ELR (cell line): ENCODE measurements at places on chromosomes 12 and 14.

DNA sequence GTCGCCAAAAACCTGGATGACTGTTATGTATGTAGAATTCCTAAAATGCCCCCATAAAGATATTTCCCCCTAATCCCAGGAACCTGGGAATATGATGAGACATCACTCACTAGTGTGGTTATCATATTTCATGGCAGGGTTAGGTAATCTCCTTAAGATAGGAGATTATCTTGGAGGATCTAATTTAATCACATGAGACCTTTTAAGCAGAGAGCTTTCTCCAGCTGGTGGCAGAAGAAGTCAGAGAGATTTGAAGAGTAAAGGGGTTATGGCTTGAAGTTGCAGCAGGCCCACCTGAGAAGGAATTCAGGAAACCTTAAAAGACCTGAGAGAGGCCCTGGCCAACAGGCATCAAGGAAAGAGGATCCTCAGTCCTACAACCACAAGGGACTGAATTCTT lies 53.6 kb downstream of the DYRK2 start:
- no peak for DNase-seq

DNA sequence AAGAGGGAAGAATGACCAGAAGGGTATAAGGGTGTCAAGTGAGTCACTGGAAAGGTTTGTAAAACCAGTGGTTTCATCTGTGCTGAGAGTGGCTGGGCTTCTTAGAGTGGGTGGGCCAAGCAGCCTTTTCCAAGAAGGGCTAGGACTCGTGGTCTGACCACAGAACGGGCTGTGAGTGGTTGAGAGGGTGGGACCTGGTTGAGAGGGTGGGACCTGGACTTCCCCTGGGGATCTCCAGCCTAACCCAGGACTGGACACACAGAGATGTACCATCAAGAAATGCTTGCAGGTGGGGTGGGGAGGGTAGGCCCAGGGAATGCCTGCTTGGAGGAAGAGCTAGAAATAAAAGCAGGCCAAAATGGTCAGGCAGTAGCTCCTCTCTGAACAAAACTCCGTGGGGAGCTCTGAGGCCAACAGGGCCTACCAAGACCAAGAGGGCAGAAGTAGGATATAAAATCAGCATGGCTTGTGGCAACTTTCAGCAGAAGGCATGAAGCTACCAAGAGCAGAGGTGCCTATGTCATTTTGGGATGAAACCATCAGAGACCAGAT lies 140.5 kb downstream of the FOXN3 start:
- peak; percentile 20 for DNase-seq

DNA sequence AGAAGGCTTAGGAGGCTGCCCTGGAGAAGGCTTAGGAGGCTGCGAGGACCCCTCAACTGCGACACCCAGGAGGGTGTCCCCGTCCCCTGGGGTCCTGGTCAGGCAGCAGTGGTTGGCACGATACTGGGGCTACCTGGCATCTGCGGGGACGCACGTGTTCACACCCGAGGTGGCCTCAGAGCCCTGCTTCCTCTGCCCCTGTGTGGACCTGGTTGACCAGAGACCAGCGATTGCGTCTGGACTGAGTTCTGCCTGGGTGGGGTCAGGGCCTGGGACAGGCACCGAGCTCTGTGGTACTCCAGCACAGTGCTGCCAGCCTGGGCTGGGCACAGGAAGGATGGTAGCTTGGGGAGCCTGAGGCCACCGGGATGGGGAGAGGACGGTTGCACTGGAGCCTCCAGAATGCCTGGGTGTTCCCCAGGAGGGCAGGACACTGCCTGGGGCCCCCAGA lies 735 bp downstream of the ASPG start:
- DNase-seq = no peak

- DNase-seq = no peak
These were observed 110.5 kb upstream of the FUT8 start for GRCh38 chr14:65301862-65302539.

DNA sequence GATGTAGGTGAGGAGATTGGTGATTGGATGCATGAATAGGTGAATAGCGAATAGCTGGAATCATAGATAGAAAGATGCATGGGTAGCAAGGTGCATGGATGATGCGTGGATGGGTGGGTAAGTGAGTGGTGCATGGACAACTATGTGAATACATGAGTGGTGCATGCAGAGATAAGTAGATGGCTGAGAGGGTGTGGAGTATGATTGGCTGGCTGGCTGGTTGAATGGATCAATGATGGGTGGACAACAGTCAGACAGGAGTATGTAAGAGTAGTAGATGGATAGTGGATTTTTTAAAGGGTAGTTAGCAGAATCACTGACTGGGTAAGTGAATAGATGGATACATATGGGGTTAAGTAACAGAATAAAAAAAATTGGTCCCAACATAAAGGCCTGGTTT lies 33.9 kb downstream of the SERPINA3 start:
- no peak for DNase-seq

- DNase-seq = no peak
These were observed 3.7 kb downstream of the DHRS7 start for GRCh38 chr14:60161196-60162107.

DNA sequence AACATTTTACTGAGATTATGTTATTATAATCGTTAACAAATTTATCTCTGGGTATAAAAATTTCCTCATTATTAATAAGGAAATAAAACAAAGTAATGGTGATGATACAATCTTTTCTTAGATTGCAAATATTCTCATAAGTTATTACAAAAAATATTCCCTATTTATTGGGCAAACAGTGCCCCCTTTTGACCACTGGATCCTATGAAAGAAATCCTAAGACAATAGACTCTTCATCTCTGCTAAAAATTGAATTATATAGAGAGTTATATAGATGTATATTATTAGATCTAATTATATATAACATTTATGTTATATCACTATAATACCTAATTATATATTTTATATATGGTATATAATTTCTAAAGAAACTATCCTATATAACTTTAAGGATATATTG lies 94.2 kb upstream of the FGD4 start:
- DNase-seq = no peak

DNA sequence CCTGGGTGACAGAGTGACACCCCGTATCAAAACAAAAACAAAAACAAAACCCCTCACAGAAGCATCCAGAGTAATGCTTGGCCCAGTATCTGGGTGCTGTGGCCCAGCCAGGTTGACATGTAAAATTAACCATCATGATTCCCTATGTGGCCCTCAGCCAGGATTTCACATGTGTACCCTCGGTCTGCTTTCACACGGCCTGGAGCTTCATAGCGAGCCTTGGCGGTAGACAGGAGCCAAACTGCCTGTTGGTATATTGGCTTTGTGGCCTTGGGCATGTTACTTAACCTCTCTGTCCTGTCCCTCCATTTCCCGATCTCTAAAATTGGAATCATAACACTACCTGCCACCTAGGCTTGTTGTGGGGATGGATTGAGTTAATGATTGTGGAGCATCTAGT lies 65.5 kb downstream of the ADCK1 start:
- no peak for DNase-seq

DNA sequence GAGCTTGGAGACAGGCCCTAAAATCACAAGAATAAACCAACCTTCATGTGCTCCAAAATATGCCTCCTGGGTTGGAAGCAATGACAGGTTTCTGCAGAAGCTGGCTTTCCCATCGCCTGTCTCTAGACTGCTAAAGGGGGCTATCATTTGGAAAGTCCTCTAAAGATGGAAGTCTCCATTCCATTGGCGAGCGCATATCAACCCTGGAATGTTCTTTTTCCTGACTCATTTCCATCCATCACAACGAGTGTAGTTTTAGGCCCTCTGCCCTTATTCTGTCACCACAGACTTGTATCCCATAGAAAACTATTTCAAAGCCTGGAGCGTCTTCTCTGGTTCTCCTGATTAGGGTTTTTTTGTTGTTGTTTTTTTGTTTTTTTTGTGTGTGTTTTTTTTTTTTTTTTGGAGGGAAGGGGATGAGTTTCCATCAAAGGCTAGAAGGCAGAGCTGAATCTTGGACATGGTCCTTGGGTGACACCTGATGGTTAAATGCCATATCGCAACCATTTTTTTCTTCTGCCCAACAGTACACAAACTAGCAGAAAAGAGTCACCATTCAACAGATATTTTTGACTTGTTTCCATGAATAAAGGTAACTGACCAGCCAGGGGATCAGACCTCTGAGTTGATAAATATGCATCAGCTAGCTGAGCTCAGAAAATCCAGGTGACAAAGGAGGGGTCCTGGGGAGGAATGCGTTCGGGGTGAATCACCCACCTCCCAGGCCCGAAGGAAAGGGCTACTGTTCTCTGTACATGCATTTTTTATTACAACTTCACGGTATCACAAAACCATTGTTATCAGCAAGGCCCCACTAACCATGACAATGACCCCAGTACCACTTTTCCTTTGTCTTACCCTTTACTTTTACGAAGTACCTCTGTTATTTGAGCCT lies 40.5 kb downstream of the KCNA5 start:
- DNase-seq = peak; percentile 69

DNA sequence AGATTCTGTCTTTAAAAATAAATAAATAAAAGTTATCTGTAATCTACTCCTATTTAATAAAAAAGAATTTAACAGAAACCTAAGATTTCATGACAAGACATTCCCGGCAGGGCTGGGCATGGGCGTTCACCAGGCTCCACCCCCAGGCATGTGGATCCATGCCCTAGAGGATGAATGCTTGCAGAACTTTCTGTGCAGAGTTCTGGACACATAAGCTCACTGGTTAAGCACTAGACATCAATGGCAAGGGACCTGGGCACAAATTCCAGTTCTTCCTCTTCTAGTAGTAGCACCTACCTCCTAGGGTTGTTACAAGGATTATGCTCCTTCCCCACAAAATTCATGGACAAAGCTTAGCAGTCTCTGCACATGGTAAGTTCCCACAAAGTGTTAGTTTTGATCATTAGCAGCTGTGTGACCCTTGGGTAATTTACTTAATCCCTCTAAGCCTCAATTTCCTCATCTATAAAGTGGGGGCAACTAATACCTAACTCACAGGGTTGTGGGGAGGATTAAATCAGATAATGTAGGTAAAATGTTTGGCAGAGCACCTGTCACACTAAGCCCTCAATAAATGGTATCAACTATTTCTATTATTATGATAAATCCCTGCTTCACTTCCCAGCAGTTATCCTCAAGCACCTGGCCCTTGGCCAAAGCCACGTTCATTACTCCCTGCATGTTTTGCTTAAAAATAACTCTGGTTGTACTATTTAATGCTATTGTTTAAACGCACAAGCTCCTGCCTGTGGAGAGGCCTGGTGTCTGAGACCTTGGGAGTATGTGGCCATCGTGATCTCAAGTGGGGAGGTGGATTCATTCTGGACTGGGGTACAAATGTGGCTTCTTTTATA lies 9.8 kb downstream of the GALNT6 start:
- DNase-seq = no peak

- DNase-seq = no peak
These were observed 2.2 kb downstream of the GPR132 start for GRCh38 chr14:105063056-105063455.

DNA sequence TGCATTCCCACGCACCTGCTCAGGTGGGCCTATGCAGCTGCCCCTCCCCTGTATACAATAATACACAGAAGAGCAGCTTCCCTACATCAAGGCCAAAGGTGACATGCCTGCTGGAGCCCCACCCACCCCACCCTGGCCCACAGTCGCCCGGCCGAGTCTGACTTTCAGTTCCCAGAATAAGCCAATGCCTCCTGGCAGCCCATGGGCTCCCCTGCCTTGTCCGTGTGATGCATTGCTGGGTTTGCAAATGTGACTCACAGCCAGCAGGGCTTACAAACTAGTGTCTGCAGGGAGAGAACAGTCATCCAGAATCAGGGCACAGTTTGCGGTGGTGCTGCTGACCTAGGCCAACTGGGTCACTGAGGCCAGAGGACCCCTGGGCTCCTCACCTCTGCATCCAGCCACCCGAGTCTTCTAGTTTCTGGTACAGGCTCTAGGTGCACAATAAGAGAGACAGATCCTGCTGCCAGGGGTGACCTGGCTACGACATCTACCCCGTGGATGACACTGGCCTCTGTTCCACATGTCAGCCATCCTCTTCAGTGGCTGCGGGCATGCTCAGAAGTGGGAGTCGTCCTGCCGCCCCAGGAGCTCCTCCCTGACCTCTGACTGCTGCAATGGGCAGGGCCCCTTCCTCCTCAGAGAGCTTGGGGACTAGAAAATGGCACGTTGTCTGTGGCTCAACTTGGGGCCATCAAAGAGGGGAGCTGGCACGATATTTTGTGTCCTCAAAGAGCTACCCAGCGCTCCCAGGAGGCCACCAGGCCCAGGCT lies 84.5 kb downstream of the CHGA start:
- DNase-seq = peak; percentile 80

GRCh38 chr14:23356662-23357061 lies 4.0 kb upstream of the SLC22A17 start:
- DNase-seq = no peak

GRCh38 chr14:77009014-77009413 lies 19.5 kb downstream of the IRF2BPL start:
- no peak for DNase-seq

- no peak for DNase-seq
These were observed 27.5 kb downstream of the BEST3 start for GRCh38 chr12:69671597-69671996.

DNA sequence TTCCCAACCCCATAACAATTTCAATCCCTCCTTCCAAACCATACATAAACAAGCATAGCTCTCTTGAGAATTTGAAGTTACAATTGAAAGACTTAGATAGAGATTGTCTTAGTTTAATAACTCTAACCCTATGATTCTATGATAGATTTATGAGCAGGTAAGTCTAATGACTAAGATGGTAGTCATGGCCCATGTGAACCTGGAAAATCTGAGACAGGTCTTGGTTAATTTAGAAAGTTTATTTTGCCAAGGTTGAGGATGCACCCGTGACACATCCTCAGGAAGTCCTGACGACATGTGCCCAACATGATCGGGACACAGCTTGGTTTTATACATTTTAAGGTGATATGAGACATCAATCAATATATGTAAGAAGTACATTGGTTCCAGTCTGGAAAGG lies 248.8 kb downstream of the KCNH5 start:
- DNase-seq = no peak

GRCh38 chr12:19482551-19483109 lies 43.3 kb downstream of the AEBP2 start:
- DNase-seq = no peak

DNA sequence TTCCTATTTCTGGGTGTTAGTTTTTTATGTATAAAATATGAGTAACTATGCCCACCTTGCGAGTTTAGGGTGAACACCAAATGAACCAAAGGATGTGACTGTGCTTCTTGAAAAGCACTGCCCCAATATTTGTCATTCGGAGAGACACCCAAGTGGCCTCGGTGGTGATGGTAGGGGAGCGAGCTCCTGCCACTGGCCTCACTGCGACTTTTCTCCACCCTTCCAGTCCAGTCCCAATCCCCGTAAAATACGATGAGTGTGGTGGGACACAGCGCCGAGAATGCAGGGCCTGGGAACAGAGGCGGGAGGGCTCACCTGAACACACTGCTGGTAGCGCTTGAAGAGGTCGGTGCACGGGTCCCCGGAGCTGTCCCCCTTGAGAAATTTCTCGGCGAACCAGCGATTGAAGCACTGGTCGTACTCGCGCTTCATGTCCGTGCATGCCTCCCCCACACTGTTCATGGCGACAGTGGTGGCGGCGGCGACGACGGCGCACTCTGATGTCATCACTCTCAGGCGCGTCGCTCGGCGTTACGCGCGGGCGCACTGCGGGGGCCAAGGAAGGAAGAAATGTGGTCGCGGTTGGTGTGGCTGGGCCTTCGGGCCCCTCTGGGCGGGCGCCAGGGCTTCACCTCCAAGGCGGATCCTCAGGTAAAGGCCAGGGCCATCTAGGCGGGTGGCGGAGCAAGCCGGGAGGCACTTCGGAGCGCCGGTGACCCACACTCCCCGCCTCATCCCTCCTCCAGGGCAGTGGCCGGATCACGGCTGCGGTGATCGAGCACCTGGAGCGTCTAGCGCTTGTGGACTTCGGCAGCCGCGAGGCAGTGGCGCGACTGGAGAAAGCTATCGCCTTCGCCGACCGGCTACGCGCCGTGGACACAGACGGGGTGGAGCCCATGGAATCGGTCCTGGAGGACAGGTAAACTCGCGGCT lies at the start of the genes GATC and TRIAP1:
Gene GATC, plus strand, starts transcription at position 534 of the 933 bp plus-strand sequence. Its CDS starts 37 bp downstream, at position 571.
Gene TRIAP1, minus strand, starts transcription at position 474 of the 933 bp plus-strand sequence. Its CDS starts 12 bp downstream, at position 462.
- peak; percentile 84 for DNase-seq
